ENCODE measurements at places on chromosomes 3 and 15.
A peak's percentile ranks its signal among the peaks of the same experiment; 100 is the strongest.

GRCh38 chr15:95304947-95305400 is 1025.5 kb upstream of the NR2F2 start:
- no peak for DNase-seq

GRCh38 chr15:100338971-100339444 is 2.8 kb downstream of the ADAMTS17 start:
- DNase-seq, result peak; percentile 70

DNA sequence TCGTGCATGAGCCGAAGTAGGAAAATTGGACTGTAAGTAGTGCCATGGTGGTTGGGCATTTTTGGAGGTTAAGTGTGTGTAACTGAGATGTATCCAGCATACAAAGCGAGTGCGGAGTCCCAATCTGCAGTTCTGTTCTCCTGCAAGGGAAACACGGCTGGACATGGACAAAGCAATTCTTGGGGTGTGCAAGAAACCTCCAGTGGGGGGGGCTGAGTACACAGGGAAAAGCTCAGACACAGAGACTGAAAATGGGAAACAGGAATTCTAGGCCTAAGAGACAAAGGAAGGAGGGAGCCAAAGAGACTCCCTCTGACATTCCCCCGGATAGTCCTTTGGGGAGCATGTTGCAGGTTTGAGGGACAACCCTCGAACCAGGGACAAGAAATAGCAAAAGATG is 83.2 kb upstream of the PLSCR4 start:
- DNase-seq, result no peak

DNA sequence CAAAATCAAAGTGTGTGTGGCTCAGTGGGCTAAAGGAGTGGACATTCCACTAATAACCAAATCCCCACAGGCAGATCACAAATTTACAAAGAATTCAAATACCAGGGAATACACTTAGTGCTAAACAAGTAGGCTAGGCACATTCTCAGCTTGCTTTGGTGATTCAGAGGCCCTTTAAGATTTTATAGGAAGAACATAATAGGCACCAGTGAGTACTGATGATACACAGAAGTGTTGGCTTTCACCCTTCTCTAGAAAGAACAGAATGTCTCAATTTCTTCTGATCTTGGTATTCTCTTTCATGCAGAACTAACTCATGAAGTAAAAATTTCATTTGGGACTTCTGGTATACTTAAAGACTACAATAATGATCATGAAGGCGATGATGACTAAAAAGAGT is 55.0 kb downstream of the POLR2M start:
- no peak for DNase-seq

- no peak for DNase-seq
Measured at GRCh38 chr3:196789885-196790359, 50.3 kb downstream of the PAK2 start.

GRCh38 chr15:73617301-73617831 is 15.8 kb downstream of the NPTN start:
- no peak for DNase-seq

DNA sequence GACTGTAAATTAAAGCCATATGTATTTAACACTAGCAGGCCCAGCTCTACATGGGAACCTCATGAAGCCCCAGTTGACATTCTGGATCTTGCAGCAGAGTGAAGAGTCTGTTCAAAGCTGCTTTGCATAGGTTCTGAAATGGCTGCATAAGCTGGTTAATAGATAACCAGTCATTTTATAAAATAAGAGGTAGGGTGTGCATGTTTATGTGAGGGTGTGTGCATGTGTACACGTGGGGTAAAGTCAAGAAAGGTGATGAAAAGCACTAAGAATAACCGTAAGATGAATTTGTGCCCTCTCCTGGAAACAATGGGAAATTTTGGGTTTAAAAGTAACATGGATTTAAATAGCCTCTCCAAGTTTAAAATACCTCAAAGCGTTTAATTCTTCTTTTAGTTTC is 33.0 kb downstream of the PAQR9 start:
- DNase-seq, result no peak

DNA sequence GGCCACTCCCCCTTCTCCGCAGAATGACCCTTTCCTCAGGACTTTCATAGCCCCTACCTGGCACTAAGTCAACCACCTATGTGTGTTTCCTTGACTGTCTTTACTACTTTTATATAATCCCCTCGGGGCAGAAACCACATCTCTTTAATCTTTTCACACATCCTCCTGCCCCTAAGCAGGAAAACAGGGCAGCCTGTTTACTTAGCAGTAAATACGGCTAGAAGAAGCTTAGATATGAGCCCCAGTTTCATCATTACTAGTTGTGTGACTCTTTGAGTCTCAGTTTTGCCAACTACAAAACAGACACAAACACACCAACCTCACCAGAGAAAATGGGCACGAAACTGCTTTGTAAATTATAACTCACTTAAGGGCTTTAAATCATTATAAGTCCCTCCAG is 98.3 kb downstream of the CYP19A1 start:
- no peak for DNase-seq

DNA sequence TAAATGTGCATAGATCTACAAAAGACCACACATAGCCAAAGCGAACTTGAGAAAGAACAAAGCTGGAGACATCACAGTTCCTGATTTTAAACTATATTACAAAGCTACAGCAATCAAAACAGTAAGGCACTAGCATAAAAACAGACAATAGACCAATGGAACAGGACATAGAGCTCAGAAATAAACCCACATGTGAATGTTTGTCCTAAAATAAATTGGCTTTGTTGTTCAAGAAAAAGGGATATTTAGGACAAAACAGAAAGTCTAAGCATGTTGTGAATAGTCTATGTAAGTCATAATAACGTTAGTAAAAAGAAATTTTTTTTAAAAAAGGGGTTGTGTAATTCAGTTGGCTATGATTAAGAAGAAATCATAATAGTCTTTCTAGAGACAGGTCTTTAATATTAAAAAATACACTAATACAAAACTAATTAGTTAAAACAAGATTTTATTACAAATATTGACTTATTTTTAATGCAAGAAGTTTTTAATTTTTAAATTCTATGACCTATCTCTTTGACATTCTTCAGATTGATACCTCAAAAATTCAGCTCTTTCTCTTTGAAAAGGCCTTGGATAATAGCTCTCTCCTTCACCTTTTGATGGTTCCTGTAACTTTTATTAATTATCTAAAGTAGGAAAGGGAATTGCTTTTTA is 11.6 kb downstream of the TMEM212 start:
- no peak for DNase-seq

GRCh38 chr3:58043933-58044332 is 35.7 kb downstream of the FLNB start:
- DNase-seq, result no peak

DNA sequence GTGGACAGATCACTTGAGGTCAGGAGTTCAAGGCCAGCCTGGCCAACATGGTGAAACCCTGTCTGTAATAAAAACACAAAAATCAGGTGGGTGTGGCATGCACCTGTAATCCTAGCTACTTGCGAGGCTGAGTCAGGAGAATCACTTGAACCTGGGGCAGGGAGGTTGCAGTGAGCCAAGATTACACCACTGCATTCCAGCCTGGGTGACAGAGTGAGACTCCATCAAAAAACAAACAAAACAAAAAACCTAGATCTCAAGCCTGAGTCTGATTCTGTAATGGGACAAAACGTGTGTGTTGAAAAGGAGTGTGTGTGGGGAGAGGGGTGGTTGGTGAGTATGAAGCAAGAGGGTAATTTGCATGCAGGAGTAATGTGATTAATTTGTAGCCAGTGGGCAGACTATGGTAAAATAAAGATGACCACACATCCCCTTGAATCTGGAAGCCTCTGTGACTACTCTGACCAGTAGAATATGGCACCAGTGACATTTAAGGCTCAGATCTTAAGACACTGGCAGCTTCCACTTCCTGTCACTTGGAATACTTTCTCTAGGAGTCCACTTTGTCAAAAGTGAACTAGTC is 18.4 kb upstream of the OPA1 start:
- no peak for DNase-seq

DNA sequence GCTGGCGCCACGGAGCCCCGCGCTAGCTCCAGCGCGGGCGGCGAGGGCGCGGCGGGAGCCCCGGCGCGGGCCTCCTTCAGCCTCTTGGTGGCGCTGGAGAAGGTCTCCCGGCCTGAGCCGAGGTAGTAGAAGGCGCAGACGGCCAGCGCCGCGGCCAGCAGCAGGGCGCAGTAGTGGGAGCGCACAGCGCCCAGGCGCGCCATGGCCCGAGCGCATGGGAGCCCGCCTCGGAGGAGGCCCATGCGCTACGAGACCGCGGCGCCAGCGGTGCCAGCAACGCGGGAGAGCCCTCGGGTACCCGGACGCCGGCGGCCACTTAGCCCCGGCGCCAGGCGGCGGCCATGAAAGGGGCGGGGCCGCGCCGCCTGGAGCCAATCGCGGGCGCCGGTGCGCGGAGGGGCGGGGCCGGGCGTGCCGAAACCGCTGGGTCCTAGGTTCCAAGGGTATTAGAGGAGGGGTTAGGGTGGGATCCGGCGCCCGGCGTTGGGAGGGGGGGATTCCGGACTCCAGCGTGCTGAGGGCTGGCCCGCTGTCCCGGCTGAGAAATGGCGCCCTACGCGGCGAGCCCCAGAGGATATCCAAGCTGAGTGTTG is at the start of gene XXYLT1:
Gene XXYLT1 (minus strand): TSS at position 343 of the 593 bp plus-strand sequence. CDS start 101 bp downstream, at position 242.
- peak; percentile 96 for DNase-seq

- no peak for DNase-seq
Measured at GRCh38 chr3:61697301-61697700, 135.9 kb downstream of the PTPRG start.

DNA sequence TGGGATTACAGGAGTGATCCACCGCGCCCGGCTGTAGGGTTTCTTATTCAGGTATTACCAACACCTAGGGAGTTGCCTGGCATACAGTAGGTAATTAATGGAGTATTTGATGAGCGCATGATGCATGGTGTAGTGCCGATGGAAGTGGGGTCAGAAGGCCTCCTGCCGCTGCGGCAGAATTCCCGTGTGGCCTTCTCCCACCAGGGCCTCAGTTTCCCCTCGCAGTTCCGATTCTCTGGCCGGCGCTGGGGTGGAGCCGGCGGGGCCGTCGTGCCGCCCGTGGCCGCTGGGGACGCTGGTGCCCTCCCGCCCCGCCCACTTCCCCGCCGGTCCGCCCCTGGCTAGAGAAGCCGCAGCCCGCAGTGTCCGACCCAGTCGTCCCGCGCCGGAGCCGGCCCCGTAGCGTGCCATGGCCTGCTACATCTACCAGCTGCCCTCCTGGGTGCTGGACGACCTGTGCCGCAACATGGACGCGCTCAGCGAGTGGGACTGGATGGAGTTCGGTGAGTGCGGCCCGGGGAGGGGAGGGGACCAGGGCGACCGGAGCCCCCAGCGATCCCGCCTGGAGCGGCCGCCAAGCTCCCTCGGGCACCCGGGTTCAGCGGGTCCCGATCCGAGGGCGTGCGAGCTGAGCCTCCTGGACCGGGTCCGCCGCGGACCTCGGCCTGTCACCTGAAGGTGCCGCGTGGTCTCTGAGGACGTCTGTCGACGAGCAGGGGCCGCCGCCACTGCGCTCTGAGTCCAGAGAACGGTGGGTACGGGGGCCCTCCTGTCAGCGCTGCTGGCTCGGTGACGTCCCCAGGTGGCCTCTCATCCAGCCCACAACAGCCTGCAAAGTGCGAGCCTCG is at the start of gene IRAK2:
Gene IRAK2 (plus strand): TSS at position 374 of the 848 bp plus-strand sequence. CDS start 36 bp downstream, at position 410.
- peak; percentile 91 for DNase-seq

DNA sequence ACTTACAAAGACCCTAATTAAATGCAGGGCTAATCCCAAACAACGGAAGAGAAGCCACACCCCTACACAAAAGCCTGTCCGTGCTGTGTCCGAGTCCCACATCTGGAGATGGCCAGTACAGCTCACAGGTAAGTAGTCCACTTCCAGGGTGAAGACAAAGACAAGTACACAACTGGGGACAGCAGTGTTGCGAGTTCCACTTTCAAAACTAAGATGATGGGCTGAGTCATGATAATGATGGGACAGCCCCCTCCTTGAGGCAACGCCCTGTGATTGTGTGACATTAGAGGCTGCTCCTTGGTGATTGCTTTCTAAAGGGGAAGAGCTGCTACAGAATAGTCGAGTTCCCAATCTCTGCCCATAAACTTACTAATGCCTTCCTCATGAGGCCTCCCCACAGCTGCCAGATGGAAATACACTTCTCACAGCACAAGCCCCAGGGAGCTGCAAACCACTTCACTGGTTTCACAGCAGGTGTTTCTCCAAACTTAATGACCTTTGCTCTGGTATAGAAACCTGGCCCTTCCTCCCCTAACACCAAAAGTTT is 27.6 kb downstream of the RFT1 start:
- DNase-seq, result no peak

DNA sequence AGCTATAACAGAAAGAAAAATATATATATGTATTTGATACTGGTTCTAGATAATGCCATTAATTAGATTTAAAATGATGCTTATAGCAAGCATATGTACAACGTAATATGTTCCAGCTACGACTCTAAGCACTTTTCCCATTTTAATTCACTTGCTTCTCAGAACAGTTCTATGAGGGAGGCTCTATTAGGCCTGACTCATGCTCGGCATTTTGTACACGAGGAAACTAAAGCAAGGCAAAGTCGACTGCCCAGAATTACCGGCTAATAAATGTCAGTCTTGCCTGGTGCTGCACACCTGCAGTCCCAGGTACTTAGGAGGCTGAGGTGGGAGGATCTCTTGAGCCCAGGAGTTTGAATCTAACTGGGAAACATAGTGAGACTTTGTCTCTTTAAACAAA is 106.0 kb downstream of the PTPRG start:
- DNase-seq, result no peak

DNA sequence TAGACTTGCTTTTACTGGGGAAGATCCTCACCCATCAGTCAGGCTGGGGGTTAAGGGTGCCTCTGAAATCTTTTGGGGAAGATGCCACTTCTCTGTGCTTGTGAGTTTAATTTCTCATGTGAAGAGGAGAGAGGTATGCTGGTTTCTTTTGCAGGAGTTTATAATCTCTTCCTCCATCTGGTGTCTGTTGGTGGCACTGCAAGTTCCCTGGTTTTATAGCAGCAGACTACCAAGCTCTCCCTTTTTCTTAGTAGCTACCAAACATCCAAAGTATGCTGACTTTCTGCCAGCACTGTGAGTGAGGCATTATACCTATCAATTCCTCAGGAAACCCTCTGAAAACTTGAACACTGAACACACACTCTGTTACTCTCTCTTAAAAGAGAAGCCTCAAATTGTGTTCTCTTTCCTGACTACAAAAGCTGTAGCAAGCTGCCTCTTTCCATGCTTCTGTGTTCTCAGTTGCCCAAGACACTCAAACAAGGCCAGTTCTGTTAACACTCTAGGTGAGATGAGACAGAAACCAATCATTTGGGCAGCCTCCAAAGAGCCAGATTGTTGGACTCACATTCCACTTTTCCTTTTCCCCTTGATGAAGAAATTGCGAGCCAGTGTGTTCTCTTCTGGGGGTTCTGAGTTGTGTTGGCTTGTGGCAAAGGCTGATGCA is 299.5 kb downstream of the GAP43 start:
- DNase-seq, result no peak

DNA sequence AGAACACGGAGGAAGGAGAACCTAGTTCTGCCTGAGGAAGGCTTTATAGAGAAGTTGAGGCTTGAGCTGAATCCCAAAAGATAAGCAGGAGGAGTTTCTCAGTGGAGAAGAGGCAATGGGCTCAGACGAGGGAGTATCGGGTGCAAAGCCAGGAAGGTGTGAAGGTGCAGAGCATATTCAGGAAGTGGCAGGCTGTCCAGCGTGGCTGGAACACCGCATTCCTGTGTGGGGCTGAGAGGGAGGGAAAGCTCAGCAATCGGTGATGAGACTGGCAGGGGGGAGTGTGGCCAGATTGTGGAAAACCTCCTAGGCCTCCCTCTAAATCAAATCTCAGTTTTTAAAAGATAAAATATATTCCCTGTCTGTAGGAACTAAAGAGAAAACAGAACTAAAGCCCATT is 63.0 kb downstream of the ARHGAP31 start:
- no peak for DNase-seq

All from osteocyte (in vitro differentiated cells).